Fibroblast of skin of scalp (primary cell): ENCODE measurements at places on chromosomes 16 and 17.
A peak's percentile ranks its signal among the peaks of the same experiment; 100 is the strongest.

DNA sequence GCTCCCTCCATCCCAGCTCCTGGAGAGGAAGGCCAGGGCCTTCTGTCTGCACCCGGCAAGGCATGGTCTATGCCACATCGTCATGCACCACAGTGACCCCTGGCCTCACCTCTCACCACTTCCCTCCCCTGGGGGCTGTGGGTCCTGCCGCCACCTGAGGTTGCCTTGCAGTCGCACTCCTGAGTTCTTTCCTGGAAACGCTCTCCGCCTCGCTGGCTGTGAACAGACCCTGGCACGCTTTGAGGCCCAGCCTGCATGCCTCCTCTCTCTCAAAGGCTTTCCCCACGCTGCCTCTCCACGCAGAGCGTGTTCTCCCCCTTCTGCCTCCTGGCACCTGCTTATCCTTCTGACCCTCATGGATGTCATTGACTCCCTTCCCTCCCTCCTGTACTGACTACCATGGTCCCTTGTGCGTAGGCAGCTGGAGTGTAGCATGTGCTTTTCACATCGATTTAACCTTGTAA, 45.4 kb downstream of the SEC14L1 start:
- no peak for DNase-seq

GRCh38 chr16:89145406-89146161, 26.0 kb upstream of the CDH15 start:
- DNase-seq = no peak

DNA sequence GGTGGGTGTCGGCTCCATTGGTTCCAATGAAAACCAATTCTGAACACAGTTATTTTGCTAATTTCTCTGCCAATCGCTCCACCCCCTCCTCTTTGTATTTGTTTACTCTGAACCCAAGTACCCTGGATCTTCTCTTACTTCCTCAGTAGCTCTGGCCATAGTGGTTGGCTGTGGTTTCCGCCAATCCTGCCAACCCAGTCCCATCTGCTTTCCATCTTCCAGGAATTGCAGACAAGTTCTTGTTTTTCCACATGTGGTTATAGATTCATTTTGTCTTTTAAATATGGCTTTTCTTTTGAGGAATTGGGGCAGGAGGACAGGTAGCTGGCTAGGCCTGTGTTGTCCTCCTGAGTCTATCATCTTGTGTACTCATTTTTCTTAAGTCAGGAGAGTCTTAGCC, 92.0 kb downstream of the CYLD start:
- no peak for DNase-seq

DNA sequence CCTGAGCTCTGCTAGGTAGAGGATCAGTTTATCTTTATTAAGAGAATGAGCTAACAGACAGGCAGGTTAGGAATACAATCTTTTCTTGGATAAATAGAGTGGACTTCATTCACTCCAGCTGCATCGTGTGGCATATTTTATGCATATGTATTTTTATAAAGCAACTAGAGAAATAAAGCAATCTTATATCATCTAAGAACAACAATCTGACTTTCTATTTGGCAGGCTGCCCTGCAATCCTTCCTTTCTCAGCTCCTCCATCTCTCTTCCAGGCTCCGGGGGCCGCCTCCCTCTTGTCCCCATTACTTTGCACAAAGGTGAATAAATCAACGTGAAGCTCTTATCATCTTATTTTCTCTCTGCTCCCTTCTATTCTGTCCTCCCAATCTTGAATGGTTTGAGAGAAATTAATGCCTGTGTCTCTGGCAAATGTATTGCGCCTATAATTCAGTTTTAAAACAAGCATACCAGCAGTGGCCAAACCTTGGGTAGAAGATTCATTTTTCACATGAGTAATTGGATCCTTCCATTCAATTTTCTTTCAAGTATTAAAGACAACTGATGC, 64.5 kb downstream of the HS3ST3A1 start:
- peak; percentile 45 for DNase-seq

DNA sequence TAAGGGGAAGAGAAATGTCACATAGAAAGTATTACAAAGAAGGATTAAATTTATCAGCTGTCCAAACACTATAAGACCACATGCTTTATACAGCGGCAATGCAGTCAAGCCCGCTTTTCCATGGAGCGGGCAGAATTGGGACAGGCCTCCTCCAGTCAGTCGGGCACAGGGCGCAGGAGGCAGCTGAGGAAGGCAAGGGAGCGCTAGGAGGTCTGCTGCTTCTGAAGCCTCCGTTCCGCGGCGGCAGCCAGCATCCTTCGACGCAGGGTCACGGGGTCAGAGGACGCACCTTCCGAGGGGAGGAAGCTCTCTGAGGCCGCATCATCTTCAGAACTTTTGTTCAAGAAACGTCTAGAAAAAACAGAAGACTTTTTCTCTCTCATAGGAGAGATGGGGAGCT, 62.6 kb downstream of the AMFR start:
- no peak for DNase-seq

DNA sequence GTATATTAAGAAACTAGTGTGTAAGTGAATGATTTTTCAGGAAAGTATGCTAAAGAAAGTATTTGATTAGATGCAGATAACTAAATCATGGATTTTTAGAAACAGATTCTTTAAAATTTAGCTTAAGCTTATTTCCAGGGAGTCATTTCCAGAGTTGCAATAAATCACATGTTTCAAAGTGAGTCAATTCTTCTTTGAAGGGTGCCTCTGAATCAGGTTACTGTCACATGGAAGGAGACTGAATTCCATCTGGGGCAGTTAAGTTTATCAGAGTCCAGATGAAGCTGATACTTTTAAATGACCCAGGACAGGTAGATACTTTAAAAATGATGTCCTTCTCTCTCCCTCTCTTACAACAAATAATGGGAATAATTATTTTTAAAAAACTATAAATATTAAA, 5.0 kb downstream of the MFSD11 start:
- no peak for DNase-seq

DNA sequence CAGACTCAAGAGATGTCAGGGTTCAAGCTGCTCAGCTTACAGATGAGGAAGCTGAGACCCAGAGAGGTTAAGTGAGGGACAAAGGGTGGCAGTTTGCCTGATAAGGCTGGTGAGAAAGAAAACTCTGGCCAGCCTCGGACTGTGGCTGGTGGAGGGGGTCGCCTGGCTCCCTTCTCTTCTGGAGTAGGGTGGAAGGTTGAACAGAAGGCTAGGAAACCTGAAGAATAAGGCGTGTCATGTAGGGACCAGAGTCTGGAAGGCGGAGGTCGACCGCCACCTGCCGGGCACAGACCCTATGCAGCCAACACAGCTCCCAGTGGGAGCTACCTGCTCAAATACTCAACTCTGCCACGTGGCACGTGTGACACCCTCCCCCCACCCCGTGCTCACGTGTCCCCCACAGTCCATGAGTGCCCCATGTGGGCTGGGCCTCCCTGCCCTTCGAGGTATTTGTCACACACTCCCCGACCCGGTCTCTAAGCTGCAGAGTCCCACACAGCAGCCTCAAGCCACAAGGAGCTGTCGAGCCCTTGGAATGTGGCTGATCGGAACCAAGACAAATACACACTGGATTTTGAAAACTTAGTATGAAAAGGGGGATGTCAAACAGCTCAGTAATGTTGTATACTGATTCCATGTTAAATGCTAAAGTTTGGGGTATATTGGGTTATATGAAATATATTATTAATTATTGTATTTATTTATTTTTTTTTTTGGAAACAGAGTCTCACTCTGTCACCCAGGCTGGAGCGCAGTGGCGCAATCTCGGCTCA, 11.8 kb downstream of the HID1 start:
- peak; percentile 46 for DNase-seq

GRCh38 chr17:4800462-4801196, 1.5 kb downstream of the C17orf114 start:
- no peak for DNase-seq

GRCh38 chr17:63564562-63564961, 14.3 kb downstream of the DCAF7 start:
- no peak for DNase-seq

DNA sequence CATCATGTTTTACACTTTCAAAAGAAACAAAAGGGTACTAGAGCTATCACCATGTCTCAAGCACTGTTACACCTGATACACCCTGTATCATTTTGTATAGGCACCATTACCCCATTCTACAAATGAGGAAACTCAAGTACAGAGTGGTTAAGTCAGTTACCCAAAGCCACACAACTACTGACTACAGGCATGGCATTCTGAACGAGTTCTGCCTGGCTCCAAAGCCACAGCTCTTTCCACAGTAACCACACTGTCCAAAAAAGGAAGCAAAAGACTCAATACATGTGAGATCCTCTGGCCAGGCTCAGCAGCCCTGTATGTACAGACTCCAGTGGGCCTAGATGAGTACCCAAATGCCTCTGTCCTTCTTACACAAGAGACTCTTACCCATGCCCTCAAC, 4.7 kb downstream of the DYNC1LI2 start:
- DNase-seq = peak; percentile 31

GRCh38 chr17:60165971-60166370, 16.2 kb downstream of the CA4 start:
- no peak for DNase-seq

GRCh38 chr17:77034677-77035424, 105.9 kb upstream of the SEC14L1 start:
- no peak for DNase-seq

DNA sequence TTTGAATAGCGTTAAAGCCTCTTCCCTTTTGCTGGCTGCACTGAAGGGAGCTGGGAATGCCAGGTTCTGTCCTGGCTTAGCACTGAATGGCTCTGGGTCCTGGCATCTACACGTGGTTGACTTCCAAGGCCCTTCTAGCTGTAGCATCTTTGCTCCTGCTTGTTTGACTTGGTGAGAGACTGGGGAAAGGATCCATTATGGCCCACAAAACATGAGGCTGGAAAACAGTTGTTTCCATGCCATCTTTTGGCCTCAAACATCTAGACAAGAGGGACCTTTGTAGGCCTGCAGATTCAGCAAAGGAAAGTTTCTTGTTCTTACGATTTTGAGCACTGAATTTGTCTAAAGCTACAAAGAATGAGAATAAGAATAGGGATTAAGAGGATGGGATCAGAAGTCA, 32.5 kb downstream of the EPN2 start:
- DNase-seq = no peak

- peak; percentile 86 for DNase-seq
Measured at GRCh38 chr17:21551081-21551881, 141.0 kb upstream of the KCNJ18 start.

GRCh38 chr17:45573924-45574770, 83.6 kb upstream of the PLEKHM1 start:
- peak; percentile 86 for DNase-seq

DNA sequence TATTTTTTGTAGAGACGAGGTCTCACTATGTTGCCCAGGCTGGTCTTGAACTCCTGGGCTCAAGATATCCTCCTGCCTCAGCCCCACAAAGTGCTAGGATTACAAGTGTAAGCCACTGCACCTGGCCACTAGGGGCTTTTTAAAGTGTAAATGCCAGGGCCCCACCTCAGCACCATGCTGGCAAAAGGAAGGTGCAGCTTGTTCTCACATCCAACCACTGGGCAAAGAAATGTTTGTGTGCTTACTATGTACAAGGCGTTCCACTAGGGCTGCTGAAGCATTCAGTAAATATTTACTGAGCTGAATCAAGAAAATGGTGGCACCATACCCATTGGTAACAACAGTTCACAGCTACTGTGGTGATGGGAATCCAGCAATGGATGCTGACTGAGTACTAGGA, 22.6 kb downstream of the COG1 start:
- no peak for DNase-seq

DNA sequence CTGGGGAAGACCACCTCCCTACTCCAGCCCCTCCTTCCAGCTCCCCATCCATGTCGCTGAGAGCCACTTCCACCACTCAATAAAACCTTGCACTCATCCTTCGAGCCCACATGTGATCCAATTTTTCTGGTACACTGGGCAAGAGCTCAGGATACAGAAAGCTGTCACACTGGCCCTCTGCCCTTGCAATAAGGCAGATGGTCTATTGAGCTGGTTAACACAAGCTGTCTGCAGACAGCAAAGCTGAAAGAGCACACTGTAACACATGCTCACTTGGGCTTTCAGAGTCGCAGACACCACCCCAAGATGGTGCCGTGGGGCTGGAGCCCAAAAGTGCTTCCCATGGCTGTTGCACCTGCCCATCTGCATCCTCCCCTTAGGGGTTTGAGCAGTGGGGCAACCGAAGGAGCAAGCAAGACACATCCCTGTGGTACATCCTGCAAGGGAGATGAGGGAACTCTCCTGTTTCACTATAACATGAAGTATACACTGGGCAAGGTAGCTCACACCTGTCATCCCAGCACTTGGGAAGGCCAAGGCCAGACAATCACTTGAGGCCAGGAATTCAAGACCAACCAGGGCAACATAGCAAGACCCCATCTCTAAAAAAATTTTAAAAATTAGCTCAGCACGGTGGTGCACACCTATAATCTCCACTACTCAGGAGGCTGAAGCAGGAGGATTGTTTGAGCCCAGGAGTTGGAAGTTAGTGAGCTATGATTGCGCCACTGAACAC, 52.8 kb upstream of the C17orf78 start:
- no peak for DNase-seq

GRCh38 chr17:50208611-50209061, 7.2 kb upstream of the COL1A1 start:
- no peak for DNase-seq

- no peak for DNase-seq
Measured at GRCh38 chr17:17456251-17456650, 20.5 kb upstream of the MED9 start.

DNA sequence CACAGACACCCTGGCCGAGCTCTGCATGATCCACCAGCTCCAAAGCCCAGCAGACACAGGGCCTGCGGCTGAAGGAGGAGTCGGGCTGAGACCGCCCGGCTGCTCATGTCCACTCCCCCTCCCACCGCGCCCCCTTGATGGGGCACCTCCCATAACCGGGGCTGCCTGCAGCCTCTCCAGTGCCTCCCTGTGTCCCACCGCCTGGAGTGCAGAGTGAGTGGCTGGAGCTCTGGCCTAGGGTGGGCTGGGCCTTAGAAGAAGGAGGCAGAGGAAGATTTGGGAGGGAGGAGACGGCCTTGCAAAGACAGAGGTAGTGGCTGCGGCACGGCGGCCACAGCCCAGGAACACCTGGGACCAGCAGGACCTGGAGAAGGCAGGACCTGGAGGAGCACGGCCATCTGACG, 4.0 kb downstream of the CBFA2T3 start:
- no peak for DNase-seq

- DNase-seq = peak; percentile 47
Measured at GRCh38 chr16:85157813-85158742, 45.8 kb upstream of the CIBAR2 start.

- DNase-seq = peak; percentile 58
Measured at GRCh38 chr17:50956750-50957523, 90.8 kb upstream of the TOB1 start.

- peak; percentile 29 for DNase-seq
Measured at GRCh38 chr16:84999200-84999599, 12.1 kb downstream of the ZDHHC7 start.

GRCh38 chr17:68257934-68258333, 10.1 kb downstream of the AMZ2 start:
- DNase-seq = no peak

DNA sequence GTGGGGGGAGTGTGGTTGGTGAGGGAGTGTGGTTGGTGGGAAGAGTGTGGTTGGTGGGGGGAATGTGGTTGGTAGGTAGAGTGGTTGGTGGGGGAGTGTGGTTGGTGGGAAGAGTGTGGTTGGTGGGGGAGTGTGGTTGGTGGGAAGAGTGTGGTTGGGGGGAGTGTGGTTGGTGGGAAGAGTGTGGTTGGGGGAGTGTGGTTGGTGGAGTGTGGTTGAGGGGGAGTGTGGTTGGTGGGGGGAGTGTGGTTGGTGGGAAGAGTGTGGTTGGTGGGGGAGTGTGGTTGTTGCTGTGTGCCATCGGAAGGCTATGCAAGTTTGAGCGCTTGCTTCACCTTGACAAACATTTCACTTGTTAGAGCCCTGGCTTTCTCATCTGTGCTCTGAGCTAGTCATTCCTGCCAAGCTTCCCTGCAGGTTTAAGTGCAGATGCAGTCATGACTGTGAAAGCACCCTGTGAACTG, 20.1 kb downstream of the MINK1 start:
- DNase-seq = no peak
